ENCODE measurements at places on chromosomes 4 and X. TPM values are rescaled to one million over a fixed set of nuclear protein-coding genes. Genes with fewer than 3 reads are reported as not detected.

The GRID2 gene
- total RNA-seq: not detected

The SLC39A8 gene
- total RNA-seq: 3.8 TPM

The PCDH18 gene
- total RNA-seq: 423 TPM

The WDR45 gene
- total RNA-seq: 65.4 TPM

The PLAC1 gene
- 0.26 TPM for total RNA-seq

The TMPRSS11D gene
- total RNA-seq: under 0.01 TPM

The CLNK gene
- total RNA-seq: not detected

The TCEAL6 gene
- total RNA-seq: not detected

Data from bronchial smooth muscle cell (primary cell).